NCI-H2081 treated with DMSO at 0.1 percent for 48 hours (cell line): ENCODE measurements at places on chromosomes 3 and 15.
A peak's percentile ranks its signal among the peaks of the same experiment; 100 is the strongest.

DNA sequence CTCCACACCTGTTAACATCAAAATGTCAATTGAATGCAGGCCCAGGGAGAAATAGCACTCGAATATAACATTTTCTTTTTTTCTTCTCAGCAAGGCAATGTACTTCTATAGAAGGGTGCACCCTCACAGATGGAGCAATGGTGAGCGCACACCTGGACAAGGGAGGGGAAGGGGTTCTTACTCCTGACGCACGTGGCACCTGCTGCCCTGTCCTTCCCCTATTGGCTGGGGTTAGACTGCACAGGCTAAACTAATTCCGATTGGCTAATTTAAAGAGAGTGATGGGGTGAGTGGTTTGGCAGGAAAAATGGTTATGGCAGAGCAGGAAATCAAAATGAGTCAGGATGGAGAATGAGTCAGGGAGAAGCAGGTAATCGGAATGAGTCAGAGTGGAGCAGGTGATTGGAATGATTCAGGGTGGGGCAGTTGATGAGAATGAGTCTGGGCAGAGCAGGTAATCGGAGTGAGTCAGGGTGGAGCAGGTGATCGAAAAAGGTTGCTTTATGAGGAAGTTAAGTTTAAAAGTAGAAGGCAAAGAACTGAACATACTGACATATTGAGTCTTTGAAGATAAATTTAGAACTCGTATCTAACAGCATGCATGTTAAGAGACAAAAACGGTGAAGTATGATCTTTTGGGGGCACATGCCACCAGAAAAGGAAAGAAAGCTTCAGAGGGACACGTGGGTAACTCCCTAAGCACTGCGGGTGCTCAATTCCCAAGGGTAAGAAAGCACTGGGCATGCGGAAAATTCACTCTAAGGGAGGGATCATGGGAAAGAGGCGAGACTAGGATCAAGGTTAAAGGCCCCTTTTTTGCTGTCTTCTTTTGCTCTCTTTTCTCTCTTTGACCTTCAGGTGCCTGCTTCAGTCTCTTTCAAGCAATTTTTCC, 72.9 kb upstream of the GALNT15 start:
- no peak for DNase-seq

DNA sequence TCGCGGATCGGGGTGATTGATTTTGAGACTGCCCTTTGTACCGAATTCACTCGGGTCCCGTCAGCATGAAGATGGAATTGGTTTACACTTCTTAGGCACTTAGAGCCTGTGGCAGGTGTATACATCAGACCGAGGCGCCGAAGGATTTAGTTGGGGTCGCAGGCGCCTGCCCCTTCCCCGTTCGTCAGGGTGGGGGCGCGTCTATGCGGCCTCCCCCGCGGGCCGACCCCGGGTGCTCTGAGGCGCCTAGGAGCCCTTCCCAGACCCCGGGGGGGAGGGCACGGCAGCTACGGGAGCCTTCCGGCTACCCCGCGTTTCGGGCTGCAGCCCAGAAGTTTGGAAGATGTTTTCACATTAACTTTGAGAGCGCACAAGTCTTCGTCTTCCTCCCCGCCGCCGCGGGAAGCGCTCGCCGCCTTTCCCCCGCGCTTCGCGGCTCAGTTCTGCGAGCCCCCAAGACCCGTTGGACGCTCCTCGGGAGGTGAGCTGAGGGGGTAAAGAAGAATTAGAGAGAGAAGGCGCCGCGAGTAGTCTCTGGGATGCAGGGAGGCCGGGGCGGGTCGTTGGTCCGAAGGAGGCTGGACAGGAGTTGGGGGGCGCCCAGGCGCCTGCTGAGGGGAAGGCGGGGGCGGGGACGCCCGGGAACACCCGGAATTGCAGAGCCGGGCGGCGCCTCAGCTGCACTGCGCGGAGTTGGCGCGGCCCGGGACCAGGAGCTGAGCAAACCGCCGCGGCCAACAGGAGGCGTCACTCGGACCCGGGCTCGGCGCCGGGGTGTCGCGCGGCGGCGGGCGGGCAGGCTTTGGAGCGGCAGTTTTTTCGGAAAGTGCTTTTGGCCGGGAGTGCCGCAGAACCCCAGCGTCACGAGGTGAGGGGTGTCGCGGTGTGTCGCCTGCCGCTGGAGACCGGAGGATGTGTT, 780 bp downstream of the TIPARP start:
- DNase-seq: no peak

GRCh38 chr15:62799037-62799436, 243.5 kb upstream of the TPM1 start:
- DNase-seq: no peak

- DNase-seq: no peak
Measured at GRCh38 chr3:138846262-138846791, 11.6 kb upstream of the PIK3CB start.

DNA sequence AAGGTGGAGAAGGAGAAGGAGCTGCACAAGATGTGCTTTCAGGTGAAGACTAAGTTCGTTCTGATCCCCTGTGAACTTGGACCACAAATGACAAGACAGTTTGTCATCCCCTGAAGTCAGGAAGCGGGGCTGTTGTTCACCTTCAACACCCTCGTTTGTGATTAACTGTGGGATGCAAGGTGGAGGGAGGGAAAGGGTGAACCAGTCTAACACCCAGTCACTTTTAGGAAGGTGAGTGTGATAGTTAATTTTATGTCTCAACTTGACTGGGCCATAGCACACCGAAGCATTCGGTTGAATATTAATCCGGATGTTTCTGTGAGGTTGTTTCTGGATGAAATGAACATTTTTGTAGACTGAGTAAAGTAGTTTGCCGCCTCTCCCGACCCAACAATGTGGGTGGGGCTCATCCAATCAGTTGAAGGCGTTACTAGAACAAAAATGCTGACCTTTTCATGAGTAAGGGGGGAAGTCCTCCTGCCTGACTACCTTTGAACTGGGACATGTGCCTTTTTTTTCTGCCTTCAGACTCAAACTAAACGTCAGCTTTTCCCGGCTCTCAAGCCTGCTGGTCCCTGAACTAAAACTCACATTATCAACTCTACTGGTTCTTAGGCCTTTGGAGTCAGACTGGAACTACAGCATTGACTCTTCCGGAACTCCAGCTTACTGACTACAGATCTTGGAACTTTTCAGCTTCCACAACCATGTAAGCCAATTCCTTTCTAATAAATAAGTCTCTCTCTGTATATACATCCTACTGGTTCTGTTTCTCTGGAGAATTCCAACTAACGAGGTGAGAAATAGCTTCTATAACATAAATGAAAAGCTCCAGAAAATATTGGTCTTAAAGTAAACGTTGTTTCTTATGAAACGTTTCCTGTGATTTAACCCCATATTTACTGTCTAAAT, 264.0 kb upstream of the SLITRK3 start:
- no peak for DNase-seq

DNA sequence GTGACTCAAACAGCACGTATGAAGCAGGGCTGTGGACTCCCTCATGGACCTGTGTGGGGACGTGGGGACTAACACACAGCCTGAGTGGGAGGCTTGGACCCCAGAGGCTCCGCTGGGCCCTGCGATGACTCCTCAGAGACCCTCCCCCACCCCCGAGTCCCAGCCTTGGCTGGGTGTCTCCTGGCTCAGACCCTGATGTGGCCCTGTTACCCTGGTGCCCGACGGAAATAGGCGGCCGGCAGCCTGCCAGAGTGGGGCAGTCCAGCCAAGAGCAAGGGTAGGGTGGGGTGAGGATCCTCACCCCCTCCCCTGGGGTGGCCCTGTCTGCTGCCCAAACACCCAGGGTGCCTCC, 15.3 kb downstream of the TNK2 start:
- peak; percentile 70 for DNase-seq

DNA sequence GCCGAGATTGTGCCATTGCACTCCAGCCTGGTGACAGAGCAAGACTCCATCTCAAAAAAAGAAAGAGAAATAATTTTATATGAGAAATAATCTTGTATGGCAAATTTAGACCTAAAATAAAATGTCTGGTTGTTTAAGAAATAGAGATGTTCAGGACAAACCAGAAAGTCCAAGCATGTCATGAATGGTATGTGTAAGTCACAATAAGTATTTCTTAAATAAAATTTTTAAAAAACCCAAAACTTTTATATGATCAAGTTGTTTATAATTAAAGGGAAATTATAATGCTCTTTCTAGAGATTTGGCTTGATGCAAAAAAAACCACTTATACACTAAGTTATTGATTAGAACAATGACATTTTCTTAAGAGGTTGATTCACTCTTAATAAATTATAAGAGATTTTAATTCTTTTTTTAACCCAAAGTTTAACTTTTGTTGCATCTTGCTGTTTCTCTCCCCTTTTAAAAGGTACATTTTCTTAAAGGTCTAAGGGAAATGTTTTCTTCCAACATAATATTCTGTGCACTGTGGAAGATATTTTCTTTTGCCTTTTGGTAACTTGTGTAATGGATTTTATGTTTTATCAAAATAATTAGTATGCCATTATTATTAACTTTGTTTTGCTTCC, 105.7 kb downstream of the RTP4 start:
- DNase-seq: no peak
